ENCODE measurements at places on chromosomes 16 and 17.

DNA sequence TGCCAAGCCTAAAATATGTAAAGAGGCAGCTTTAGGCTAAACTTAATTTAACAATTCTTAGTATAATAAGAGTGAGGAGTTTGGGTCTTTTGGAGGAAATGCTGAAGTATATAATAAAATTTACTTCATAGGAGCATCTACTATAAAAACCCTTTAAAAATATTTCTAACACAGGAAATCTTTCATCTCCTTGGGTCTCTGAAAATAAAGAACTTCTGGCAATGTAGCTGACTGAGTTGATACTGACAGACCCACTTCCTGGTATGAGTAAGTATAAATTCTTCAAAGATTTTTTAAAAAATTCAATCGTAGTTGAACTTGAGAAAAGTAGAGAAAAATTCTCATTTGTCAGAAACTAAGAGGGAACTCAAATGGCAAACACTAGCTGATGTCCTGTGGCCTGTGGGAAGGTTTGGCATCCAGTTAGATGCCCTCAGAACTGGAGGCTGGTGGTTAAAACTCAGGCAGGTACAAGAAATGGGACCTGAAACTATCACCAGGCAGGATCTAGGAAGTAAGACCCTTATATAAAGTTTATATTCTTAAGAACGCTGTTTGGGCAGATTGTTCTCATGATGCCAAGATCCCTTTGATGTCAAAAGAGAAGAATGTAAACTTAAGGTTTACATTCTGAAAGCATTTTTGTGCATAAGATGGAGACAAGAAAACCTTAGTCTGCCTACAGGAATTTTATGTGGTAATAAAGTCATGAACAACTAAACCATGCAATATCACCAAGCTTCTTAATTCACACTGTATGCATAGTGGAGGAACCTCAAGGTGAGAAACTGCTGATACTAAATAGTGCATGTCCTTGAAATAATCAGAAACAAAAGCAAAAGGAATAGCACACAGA is 6.2 kb downstream of the KRTAP4-6 start:
- no peak for DNase-seq

DNA sequence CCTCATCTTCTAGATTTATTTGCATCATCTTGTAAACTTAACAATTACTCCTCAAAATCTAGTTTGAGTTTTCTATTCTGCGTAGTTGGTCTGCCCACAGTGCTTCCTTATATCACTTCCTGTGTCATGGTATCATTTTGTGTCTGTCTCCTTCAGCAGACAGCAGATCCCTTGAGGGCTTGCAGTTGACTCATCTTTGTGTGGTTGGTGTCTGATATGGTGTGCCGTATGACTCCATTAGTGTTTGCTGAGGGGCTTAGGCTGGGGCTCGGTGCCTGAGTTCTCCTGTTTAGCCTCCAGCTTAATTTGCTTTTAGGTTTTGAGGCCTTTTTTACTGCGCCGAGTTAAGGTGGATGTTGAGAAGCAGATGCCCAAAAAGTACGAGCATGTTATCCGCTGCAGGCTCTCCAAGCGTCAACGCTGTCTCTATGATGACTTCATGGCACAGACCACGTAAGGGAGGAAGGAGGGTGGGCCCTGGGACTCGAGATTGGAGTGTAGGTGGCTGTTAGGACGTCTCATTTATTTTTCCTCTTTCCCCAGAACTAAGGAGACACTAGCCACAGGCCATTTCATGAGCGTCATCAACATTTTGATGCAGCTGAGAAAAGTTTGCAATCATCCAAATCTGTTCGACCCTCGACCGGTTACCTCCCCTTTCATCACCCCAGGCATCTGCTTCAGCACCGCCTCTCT is 16.9 kb downstream of the SRCAP start:
- peak; percentile 62 for DNase-seq

- no peak for DNase-seq
Observed at GRCh38 chr17:55620945-55621344, 101.7 kb downstream of the TMEM100 start.

DNA sequence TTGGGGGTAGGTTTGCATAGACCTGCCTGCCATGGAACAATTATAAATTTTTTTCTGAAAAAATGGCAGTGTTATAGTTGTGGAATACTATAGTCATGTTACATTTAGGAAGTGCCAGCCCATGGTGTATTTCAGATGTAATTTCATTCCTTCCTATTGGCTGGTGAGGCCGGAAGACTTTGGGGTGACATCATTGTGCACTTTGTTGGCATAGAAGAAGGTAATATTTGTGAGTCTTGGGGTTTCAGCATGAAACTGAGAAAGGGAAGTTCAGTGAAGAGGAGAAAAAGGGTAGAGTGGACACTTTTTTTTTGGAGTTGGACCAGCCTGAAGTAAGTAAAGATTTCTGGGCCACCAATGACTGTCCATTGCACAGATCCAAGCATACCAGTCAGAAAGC is 16.0 kb upstream of the HEATR6 start:
- no peak for DNase-seq

DNA sequence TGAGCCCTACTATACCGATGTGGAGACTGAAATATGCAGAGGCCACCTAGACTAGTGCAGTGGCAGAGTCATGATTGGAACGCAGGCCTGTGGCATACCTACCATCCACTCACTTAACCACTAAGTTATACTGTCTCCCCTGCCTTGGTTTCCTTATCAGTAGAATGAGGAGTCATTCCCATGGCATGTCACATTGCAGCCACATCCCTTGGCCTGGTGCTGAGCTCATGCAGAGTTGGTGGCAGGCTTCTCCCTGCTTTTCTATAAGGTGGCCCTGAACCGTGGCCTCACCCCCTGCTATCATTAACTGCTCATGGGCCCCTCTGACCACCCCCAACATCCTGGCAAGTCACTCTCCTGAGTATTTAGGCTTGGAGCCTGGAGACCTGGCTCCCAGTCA is 212.5 kb downstream of the KATNIP start:
- no peak for DNase-seq

- peak; percentile 53 for DNase-seq
Observed at GRCh38 chr17:1561420-1562175, 994 bp downstream of the PITPNA start.

DNA sequence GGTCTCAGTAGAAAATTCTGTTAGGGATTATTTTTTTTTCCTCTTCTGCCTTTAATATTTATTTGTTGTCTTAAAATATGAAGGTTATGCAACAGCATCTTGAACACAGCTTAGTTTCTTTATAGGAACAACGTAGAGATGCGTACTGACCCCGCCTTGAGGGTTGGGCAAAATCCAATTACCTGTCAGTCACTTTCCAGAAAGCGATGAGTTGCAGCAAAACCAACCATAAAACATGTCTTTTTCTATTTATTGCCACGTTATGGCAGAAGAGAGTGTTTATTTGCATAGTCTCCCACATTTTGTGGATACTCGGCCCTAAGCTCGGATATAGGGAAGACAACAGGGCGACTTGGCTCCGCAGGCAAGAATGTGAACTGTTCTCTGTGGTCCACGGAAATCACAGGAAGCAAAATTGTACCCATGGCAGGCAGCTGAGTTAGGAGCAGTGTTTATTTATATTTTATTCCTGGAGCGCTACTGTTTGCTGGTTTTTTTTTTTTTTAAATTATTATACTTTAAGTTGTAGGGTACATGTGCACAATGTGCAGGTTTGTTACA is 44.3 kb upstream of the CACNG5 start:
- DNase-seq, result no peak

DNA sequence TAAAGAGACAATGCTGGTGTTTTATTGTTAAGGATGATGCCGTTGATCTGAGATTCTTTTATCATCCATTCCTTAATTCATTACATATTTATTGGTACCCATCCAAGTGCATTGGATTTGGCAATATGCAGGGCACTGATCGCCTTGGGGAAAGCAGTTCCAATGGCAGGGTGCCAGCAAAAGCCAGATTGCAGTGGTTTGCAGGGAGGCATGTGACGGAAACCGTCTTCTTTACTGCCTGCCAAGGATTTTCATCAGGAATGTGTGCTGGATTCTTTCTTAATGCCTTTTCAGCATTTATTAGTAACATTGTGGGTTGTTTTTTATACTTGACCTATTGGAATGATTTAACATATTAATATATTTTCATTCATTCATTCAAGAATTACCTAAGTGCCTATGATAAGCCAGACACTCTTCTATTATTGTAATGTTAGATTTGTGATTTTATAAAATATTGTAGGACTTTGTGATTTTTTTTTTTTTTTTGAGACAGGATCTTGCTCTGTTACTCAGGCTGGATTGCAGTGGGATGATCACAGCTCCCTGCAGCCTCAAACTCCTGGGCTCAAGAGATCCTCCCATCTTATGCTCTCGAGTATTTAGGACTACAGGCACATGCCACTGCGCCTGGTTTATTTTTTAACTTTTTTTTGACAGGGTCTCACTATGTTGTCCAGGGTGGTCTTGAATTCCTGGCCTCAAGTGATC is 93.4 kb upstream of the TNRC6A start:
- no peak for DNase-seq

DNA sequence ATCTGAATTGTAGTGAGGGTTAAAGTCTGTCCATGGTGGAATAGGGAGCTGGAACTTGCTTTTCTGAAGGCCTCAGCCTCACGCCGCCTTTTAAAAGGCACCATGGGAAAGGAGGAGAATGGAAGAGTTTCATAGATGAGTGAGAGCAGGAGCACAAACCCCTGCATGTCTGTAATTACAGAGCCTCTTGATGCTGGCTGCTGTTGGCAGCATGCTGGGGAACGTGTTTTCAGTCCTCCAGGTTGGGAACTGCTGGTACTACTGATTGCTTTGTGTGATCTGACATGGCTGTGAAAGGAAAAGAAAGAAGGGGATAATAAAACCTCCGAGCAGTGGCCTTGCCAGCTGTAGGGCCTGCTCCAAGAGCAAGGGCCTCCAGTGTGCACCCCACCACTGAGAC is 16.8 kb upstream of the DYNLL2 start:
- no peak for DNase-seq

GRCh38 chr17:48577946-48578615 is at the start of gene HOXB4:
TSS of gene HOXB4 (minus strand) at chr17:48578350. CDS start at chr17:48578319, 31 bp downstream.
- DNase-seq, result peak; percentile 67

DNA sequence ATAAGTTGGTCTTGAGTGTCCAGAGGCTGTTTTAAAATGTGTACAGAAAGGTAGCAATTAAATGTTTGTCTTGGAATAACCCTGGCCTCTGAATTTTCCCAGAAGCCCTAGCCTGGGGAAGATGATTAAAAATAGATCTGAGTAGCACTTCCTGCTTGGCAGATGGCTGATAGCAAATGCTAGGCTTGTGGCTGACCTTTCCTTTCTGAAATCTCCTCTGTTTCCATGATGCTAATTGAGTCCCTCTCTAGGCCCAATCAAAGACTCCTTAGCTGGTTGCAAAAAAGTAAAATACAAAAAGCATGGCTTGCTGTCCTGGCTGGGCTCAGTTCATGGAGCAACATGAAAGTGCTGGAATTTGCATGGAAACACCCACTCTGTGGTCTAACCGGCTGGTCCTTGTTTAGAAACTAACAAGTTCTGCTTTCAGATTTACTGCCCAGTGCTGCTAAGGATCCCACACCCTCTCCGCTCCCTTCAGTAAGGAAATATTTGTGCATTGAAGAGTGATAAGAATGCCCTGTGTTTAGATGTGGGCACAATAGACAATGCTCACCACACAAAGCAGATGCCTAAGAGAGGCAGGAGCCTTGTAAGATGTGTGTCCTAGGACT is 40.8 kb downstream of the YPEL2 start:
- no peak for DNase-seq

GRCh38 chr16:30979170-30980022 is 5.6 kb upstream of the HSD3B7 start:
- DNase-seq, result no peak

GRCh38 chr16:70429888-70430666 is 8.8 kb downstream of the ST3GAL2 start:
- DNase-seq, result no peak

DNA sequence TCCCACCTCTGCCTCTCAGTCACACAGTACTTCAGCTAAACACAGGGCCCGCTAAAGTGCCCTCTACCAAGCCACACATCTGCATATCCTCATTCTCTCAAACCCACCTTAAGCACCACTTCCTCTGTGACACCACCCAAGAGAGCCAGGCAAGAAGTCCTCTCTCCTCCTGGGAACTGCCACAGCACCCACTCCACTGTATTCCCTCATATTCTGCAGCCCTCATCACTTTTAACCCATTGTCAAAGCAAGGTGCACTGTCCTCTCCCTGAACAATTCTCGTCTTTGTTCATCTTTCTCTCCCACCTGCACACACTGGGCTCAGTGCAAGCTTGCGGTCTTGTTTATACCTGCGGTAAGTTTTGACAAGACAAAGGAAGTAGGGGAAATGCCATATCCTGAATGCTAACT is 13.6 kb downstream of the CHD9 start:
- DNase-seq, result no peak

DNA sequence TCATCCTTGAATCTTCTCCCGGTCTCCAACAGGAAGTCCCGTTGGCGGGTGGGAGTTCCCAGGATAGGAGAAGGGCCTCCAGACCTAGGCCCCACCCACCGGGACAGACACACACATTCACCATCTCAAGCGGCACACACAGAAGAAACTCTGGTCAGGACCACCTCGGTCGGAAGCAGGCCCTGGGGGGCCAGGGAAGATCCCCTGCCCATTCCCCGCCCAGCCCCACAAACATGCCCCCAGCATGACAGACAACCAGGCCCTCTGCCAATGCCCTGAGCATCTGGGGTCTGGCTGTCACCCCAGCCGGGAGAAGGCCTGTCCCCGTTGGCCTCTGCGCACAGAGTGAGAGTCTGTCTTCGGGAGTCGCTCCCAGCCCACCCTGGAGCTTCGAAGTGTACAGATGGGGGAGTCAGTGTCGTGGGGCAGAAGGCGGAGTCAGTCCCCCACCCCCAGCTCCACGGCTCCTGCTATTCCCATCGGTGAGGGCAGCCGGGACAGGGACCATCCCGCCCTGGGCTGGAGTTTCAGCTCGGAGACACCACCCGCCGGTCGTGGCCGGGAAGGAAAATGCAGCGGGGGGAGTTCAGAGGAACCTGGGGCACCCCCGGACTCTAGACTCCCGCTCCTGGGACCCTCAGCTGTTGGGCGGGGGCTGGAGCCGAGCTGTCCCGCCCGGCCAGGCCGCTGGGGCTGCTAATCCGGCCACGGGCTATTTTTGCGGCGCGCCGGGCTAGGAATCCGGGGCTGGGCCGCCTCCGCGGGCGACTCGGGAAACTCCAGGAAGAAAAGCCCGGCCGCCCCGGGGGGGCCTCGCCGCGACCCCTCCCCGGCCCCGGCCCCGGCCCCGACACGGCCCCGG is 660 bp downstream of the RHBDF1 start:
- DNase-seq, result no peak

GRCh38 chr17:73210002-73210678 is 17.3 kb downstream of the COG1 start:
- DNase-seq, result no peak

GRCh38 chr17:1766382-1767135 is 4.7 kb downstream of the SERPINF1 start:
- no peak for DNase-seq

GRCh38 chr17:67171560-67171959 is 73.4 kb downstream of the HELZ start:
- DNase-seq, result no peak

Data from T-helper 2 cell (primary cell).